Breast epithelium (tissue), 4 donors: ENCODE measurements at places on chromosomes 6 and 20. TPM values are rescaled to one million over a fixed set of nuclear protein-coding genes. Genes with fewer than 3 reads are reported as not detected.

GRCh38 chr6:116691154-116691553 lies 10.1 kb downstream of the KPNA5 start:
- DNase-seq: no peak

- no peak for DNase-seq
These were observed 1338.2 kb upstream of the GJE1 start for GRCh38 chr6:140794544-140794943.

DNA sequence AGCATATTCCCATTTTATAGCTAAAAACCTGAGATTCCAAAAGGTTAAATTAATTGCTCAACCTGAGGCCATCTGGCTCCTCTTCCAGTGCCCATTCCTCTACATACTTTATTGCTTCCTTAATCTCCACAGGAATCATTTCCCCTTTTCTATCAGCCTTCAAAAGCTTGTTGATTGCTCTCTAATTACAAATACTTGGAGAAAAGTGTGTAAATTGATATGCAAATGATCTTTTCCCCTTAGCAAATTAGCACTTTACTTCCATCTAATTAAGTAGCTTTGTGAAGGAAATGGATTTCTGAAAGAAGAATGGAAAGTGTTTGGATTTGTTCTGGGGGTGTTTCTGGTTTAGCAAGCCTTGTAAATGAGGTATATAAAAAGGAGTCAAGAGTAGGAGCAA lies 323.3 kb downstream of the GRIK2 start:
- DNase-seq: no peak

GRCh38 chr6:152423216-152424103 lies 213.7 kb downstream of the SYNE1 start:
- no peak for DNase-seq

DNA sequence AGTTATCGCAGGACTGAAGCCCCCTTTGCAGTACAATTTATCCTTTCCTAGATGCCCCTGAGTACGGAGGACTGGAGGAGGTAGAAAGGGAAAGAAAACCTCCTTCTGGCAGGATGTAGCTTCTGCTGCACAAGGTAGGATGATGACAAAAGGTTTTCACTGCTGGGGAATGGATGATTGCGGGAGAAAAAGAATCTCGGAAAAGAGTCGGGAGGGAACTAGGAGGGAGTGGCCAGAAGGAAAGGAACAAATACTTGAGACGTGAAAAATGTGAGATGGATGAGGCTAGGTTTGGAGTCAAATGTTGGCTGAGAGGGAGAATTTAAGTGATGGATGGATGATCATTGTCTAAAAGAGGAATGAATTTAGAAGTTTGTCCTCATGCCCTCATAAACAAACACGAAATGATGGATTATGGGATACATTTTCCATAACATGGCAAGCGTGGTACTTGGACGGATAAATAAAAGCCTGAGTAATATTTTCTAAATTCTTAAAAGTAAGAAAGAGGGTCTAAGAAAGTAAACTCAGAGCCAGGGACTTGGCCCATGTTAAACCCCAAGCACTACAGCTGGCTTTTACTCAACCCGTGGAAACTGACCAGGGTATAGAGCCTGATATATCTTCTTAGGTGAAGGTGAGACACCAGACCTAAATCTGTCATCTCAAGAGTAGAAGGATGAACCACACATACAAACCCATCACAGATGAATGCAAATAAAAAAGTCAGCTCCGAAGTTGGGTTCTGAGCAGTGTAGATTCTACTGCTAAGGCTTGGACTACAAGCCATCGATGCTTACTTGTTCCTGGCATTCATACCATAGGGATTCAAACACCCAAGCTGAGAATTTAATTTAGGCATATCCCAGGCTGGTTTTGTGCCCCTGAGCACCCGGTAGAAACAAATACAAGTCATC lies 72.4 kb downstream of the HFE start:
- DNase-seq: no peak

DNA sequence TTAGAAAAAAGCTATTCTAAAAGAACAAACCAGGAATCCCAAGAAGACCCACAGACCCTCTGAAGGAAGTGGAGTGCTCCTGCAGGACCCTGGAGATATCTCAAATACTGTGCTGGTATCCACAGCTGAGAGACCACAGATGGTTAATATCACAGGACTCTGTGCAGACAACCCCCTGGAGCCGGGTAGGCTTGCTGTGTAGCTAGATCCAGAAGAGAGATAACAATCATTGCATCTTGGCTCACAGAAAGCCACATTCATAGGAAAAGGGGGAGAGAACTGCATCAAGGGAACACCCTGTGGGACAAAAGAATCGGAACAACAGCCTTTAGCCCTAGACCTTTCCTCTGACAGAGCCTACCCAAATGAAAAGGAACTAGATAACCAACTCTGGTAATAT lies 689.5 kb downstream of the PHF3 start:
- DNase-seq: no peak

GRCh38 chr6:5562277-5562676 lies 301.0 kb downstream of the FARS2 start:
- no peak for DNase-seq

- DNase-seq: no peak
These were observed 234.2 kb upstream of the SULF2 start for GRCh38 chr20:48019496-48019895.

GRCh38 chr20:1877609-1878200 lies 17.5 kb upstream of the SIRPA start:
- no peak for DNase-seq

- no peak for DNase-seq
These were observed 114.1 kb upstream of the GPR6 start for GRCh38 chr6:109864050-109864449.

PI3 gene
- 0.88 TPM for total RNA-seq

OTOR gene
- total RNA-seq: not detected

OSTM1 gene
- total RNA-seq: 75.2 TPM

ESF1 gene
- 19.0 TPM for total RNA-seq

FKBP1A gene
- 128 TPM for total RNA-seq

CYP21A2 gene
- not detected for total RNA-seq

ALDH8A1 gene
- 0.80 TPM for total RNA-seq
